Osteocyte (in vitro differentiated cells): ENCODE measurements at places on chromosomes 6 and 20.
A peak's percentile ranks its signal among the peaks of the same experiment; 100 is the strongest.

DNA sequence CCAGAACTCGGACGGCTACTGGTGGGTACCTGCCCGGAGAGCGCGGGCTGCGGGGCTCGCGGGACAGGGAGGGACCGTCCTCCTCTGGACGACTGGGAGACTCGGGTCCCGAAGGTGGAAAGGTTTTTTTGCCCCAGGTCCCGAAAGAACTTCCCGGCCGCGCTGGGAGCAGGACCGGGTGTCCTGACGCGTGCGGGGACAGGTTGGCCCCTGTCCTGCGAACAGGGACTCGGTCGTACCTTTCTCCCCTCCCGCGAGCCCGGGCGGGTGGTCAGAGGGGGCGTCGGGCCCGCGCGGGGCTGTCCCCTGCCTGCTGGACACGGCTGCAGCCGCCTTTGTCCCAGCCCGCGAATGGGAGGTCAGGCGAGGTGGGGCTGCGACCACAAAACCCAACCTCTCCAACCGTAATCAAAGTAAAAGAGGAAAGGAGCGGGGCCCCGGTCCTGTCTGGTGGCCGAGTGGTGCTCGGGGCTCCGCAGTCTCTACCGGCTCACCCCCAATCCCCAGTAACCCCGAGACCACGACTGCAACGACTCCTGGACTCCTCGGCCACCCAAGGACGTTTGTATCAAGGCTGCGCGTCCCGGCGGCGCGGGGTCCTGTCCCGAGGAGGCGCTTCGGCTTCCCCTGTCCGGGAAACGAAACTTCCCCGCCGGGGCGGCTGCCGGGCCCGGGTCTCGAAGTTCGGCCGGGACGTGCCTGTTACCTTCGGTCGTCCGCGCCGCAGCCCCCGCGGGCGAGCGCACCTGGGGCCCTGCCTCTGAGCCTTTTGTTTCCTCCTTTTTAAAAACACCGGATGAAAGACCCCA is 798 bp downstream of the DSP start:
- peak overlapping the region; percentile 95 for H3K27ac ChIP-seq
- peak overlapping the region; percentile 96 for H3K4me3 ChIP-seq
- H3K27me3 ChIP-seq = no peaks in the 10 kb centered on the region
- H3K36me3 ChIP-seq = no peaks in the 10 kb centered on the region
- peak; percentile 86 for DNase-seq
- peaks cover 54% of the 10 kb centered on the region for H3K4me1 ChIP-seq

- peaks cover under 1% of the 10 kb centered on the region for H3K4me1 ChIP-seq
- no peaks in the 10 kb centered on the region for H3K36me3 ChIP-seq
- H3K27ac ChIP-seq = no peak overlapping the region
- no peak for DNase-seq
- H3K4me3 ChIP-seq = no peak overlapping the region
These were observed 14.3 kb upstream of the SIRT5 start for GRCh38 chr6:13559968-13560650.

- peaks cover 39% of the 10 kb centered on the region for H3K4me1 ChIP-seq
- H3K27me3 ChIP-seq = no peaks in the 10 kb centered on the region
- H3K27ac ChIP-seq = no peak overlapping the region
- H3K36me3 ChIP-seq = peaks cover 1% of the 10 kb centered on the region
These were observed 38.0 kb downstream of the HIVEP2 start for GRCh38 chr6:142906945-142907470.

DNA sequence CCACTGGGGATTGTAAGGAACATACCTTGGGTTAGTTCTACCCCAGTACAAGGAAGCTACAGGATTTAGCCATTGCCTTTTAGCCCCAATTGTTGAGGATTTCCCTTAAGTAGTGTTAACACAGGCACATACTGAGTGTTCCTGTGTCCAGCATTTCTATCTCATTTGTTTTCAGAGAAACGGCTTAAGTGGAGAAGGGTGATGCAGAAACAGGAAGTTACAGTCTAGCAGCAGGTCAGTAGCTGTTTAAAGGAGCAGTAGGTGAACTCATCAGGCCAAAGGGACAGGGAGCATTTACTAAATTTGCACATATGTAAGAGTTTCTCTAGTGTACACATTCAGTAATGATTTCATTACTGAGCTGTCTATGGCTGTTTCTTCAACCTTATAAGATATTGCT is 644.2 kb upstream of the GJE1 start:
- H3K27me3 ChIP-seq = no peaks in the 10 kb centered on the region
- no peak overlapping the region for H3K4me3 ChIP-seq
- peaks cover 1% of the 10 kb centered on the region for H3K36me3 ChIP-seq
- H3K4me1 ChIP-seq = peaks cover 34% of the 10 kb centered on the region
- no peak for DNase-seq
- H3K27ac ChIP-seq = no peak overlapping the region

DNA sequence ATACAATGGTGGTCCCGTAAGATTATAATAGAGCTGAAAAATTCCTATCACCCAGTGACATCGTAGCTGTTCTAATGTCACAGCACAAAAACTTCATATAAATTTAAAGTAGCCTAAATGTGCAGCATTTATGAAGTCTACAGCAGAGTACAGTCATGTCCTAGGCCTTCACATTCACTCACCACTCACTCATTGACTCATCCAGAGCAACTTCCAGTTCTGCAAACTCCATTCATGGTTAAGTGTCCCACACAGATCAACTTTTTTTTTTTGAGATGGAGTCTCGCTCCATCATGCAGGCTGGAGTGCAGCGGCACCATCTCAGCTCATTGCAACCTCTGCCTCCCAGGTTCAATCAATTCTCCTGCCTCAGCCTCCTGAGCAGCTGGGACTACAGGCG is 20.9 kb upstream of the KCNG1 start:
- no peaks in the 10 kb centered on the region for H3K36me3 ChIP-seq
- no peaks in the 10 kb centered on the region for H3K4me1 ChIP-seq
- no peak for DNase-seq
- H3K4me3 ChIP-seq = no peak overlapping the region
- H3K27ac ChIP-seq = no peak overlapping the region

DNA sequence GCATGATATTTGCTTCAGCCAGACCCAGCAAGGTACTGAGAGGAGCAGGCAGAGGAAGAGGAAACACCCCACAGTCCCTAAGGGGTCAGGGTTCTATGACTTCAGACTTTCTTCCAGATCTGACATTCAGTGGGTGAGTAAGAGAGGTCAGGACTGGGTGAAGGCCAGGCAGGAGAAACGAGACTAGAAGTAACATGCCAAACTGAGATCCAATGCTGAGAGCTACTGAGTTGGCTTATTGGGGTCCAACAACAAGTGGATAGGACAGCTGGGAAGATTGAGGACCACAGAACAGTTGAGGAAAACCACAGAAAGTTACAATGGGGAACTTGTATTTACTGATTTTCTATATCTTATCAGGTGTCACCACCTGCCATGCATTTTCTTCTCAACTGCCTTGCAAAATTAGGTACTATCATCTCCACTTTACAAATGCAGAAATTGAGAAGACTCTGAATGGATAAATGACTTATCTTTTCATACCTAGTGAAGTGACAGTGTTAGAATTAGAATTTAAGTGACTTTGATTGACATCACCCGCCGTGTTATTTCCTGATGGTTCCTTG is 43.8 kb upstream of the HIVEP1 start:
- H3K4me1 ChIP-seq = peaks cover 24% of the 10 kb centered on the region
- H3K36me3 ChIP-seq = no peaks in the 10 kb centered on the region
- no peaks in the 10 kb centered on the region for H3K27me3 ChIP-seq
- no peak for DNase-seq
- no peak overlapping the region for H3K27ac ChIP-seq

DNA sequence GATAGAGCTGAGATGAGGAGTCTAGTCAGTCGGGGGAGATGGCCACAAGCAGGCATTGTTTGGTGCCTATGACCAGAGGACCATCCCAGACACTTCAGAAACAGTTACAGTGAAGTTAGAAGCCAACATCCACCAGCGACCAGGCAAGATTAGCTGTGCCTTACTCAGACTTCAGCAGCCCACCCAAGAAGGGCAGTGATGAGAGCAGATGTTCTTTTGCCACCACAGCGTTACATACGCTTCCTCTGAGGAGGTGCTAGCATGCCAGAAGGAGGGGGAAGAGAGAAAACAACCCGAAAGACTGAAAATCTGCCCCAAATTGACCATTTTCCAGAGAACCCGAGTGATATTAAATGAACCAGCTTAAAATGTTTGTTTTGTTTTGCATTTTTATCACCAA is 186.8 kb downstream of the PRL start:
- no peaks in the 10 kb centered on the region for H3K36me3 ChIP-seq
- no peak for DNase-seq
- no peaks in the 10 kb centered on the region for H3K27me3 ChIP-seq
- H3K27ac ChIP-seq = no peak overlapping the region
- peaks cover 11% of the 10 kb centered on the region for H3K4me1 ChIP-seq

GRCh38 chr20:32524829-32525501 is 60.2 kb downstream of the NOL4L start:
- peaks cover 8% of the 10 kb centered on the region for H3K36me3 ChIP-seq
- no peak overlapping the region for H3K4me3 ChIP-seq
- DNase-seq = peak; percentile 94
- peaks cover 58% of the 10 kb centered on the region for H3K4me1 ChIP-seq
- H3K27ac ChIP-seq = peak overlapping the region; percentile 31
- H3K27me3 ChIP-seq = no peaks in the 10 kb centered on the region

DNA sequence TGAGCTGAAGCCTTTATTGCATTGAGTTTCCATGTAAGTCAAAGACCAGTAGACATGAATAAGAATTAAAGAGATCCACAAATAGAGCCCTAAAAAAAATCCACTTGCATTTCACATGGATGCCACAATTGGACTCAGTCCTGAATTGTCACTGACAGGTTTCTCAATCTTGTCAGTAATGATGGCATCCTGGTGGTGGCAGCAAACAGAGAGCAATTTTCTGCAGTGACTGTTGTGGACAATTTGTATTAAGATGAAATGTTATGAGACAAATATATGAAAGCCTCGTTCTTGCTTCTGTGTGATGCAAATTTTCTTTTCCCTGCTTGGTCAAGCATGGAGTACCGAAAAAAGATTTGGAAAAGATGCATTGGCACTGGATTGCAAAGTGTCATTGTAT is 278.9 kb downstream of the SAMD5 start:
- DNase-seq = no peak
- H3K27me3 ChIP-seq = no peaks in the 10 kb centered on the region
- H3K4me3 ChIP-seq = no peak overlapping the region
- no peak overlapping the region for H3K27ac ChIP-seq
- no peaks in the 10 kb centered on the region for H3K36me3 ChIP-seq
- H3K4me1 ChIP-seq = peaks cover 4% of the 10 kb centered on the region

DNA sequence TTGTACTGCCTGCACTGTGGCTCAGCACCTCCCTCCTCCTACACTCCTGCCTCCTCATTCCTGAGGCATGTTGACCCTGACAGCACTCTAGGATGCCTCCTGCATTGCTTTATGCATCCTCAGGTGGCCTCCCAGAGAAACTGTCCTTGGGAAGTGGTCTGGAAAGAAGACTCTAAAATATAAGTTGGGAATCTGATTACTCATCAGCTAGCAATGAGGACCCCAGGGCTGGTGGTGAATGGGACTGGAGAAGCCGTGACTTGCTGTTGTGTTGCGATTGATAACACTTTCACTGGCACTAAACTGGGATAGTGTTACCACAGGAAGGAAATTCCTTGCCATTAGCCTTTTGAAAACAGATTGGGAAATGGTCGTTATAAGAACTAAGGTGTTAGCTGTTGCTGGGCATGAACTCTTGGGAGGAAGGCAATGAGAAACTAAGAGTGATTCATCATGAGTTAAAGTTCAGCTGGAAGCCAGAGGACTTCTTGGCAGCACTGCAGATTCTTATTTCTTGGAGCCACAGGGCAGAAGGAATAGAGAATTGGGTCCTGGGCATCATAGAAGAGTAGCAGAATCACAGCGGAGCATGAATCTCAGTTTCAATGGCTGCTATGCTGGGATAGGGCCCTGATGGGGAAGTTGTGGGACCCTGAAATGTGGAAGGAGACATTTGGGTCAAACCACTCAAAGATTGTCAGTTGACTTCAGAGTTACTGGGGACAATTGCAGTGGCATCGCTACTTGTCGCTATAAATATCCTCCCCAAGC is 10.1 kb upstream of the SIRPD start:
- H3K27ac ChIP-seq = no peak overlapping the region
- no peaks in the 10 kb centered on the region for H3K4me1 ChIP-seq
- no peak for DNase-seq

DNA sequence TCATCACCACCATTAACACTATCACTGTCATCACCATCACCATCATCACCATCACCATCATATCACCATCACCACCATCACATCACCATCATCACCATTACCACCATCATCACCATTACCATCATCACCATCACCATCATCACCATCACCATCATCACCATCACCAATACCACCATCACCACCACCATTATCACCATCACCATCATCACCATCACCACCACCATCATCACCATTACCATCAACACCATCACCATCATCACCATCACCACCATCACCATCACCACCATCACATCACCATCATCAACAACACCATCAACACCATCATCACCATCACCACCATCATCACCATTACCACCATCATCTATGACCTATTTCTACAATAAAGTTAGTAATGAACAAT is 86.1 kb upstream of the PDE10A start:
- no peak overlapping the region for H3K4me3 ChIP-seq
- H3K27ac ChIP-seq = no peak overlapping the region

GRCh38 chr6:18997375-18997826 is 610.3 kb downstream of the RNF144B start:
- H3K4me3 ChIP-seq = no peak overlapping the region
- peaks cover 8% of the 10 kb centered on the region for H3K36me3 ChIP-seq
- DNase-seq = no peak
- H3K27me3 ChIP-seq = no peaks in the 10 kb centered on the region

DNA sequence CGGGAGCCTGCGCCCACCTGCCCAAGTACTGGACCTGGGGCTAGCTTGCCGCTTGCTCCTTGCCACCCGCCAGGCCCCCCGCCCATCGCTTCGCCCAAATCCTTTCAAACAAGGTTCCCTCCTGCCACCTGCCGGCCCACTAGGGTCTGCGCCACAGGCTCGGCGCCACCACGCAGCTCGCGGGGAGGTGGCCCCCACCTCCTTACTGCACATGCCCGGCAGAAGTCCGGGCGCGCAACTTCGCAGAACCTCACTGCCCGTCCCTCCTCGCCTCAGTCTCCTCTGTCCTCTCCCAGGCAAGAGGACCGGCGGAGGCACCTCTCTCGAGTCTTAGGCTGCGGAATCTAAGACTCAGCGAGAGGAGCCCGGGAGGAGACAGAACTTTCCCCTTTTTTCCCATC is 11.2 kb downstream of the GNAS-AS1 start:
- no peak for DNase-seq
- H3K27me3 ChIP-seq = peaks cover 58% of the 10 kb centered on the region
- peaks cover 13% of the 10 kb centered on the region for H3K4me1 ChIP-seq

GRCh38 chr20:53453076-53453475 is 140.6 kb downstream of the ZNF217 start:
- DNase-seq = no peak
- no peak overlapping the region for H3K27ac ChIP-seq
- H3K4me3 ChIP-seq = no peak overlapping the region
- no peaks in the 10 kb centered on the region for H3K4me1 ChIP-seq
- no peaks in the 10 kb centered on the region for H3K27me3 ChIP-seq

- no peak overlapping the region for H3K27ac ChIP-seq
- H3K4me3 ChIP-seq = no peak overlapping the region
- no peak for DNase-seq
- H3K4me1 ChIP-seq = peaks cover 17% of the 10 kb centered on the region
- no peaks in the 10 kb centered on the region for H3K27me3 ChIP-seq
These were observed 369.3 kb downstream of the GRIK2 start for GRCh38 chr6:101762851-101763250.
